ENCODE measurements at places on chromosomes 7 and 10. TPM values are rescaled to one million over a fixed set of nuclear protein-coding genes. Genes with fewer than 3 reads are reported as not detected.

DNA sequence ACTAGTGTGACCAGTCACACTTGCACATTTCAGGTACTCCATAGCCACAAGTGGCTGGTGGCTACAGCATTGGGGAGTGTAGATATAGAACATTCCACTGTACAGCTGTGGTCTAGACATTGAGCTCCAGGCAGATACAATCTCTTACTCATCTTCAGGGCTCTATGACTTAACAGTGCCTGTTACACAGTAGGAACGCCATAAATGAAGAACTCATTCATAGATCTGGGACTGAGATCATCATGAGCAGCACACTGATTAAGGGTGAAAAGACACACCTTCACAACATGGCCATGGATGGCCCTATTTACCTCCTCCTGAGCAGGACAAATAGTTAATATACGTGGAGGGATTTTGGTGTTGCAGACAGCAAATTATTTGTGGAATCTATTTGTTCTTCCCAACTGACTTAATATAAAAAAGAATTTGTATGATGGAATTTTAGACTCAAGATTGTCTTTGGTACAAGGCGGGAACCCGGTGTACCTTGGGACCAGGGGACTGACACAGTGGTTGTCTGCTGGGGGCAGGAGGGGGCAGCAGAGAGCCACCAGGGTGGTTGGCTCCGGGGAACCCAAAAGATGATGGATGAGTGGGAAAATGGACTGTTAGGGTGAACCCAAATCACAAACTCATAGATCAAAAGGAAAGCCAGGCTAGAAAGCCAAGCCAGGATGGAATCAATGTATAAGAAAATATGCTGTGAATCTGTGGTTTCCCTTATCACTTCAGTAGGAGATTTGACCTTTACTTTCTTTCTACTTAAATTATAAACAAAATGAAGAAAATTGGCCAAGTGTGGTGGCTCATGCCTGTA lies 24.3 kb upstream of the CPA2 start:
- peak; percentile 6 for DNase-seq

DNA sequence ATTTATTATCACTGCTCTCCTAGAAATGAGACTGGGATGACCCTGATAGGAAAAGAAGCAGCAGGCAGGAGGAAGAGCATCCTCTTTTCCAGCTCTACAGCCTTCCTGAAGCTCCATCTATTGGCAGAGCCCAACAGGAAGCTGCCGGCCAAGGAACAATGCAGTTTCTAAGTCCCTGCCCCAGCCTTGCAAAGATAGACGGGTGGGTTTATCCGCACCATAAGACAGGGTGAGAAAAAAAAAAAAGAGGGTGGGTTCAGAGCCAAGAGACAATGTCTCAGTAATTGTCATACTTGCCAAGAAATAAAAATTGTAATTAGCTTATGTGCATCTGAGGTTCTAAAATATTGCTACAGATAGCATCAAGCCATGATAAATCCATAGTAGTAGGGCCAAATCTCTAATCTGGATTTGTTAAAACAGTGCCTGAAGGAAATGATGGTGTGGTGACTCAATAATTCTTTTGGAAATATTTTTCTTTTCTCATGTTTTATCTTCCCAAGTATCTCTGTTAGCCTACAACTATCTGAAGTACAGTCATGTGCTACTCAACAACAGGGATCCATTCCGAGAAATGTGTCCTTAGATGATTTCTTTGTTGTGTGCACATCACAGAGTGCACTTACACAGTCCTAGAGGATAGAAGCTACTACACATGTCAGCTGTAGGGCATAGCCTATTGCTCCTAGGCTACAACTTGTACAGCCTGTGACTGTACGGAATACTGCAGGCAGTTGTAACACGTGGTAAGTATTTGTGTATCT lies 242.9 kb upstream of the CXCL12 start:
- DNase-seq, result no peak

- DNase-seq, result no peak
Measured at GRCh38 chr10:92799568-92799967, 48.8 kb upstream of the EXOC6 start.

The LYZL2 gene
- not detected for total RNA-seq
